ENCODE measurements at places on chromosomes 1 and 21.

DNA sequence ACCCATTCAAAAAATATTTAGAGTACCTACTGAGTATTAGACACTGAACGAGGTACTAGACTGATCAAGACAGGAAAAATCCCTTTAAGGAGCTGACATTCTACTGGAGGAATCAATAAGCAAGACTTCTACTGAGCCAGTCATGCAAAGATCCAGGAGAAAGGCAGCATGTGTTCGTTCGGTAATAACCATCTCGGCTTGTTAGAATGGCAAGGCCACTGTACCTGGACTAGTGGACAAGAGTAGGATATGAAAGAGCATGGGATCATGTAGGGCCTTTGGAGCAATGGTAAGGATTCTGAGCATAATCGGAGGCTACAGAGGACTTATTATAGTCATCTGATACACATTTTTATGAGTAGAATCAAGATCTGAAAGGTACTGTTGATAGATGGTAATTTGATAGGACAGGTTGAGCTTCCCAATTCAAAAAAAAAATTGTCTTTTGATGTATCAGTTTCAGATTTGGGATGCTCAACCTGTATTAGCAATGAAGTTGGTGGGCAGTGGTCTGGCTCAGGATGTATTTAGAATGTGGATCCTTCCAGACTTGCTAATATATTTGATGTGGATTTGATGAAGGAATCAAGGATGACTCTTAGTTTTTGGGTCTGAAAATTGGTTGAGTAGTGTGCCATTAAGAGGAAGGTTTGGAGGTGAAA lies 2.3 kb downstream of the COX20 start:
- no peak for DNase-seq

GRCh38 chr1:211613108-211613947 lies 34.4 kb upstream of the SLC30A1 start:
- DNase-seq, result no peak

GRCh38 chr1:238458899-238459298 lies 568.2 kb upstream of the ZP4 start:
- DNase-seq, result no peak

GRCh38 chr1:24379733-24380315 lies 33.8 kb downstream of the STPG1 start:
- no peak for DNase-seq

- DNase-seq, result no peak
Observed at GRCh38 chr1:223423641-223424233, 30.5 kb downstream of the CCDC185 start.

GRCh38 chr1:34591751-34592629 lies 162.9 kb upstream of the GJB5 start:
- DNase-seq, result no peak

DNA sequence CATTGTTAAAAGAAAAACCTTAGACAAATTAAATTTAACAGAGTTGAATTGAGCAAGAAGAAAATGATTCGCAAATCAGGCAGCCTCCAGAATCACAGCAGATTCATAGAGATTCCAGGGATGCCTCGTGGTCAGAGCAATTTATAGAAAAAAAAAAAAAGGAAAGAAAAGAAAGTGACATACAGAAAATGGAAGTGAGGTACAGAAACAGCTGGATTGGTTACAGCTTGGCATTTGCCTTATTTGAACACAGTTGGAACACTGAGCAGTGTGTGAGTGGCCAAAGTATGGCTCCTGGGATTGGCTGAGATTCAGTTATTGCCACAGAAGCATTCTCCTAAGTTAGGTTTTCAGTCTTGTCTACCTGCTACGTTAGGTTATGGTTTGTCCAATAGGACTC lies 9.1 kb upstream of the C21orf91 start:
- DNase-seq, result no peak

DNA sequence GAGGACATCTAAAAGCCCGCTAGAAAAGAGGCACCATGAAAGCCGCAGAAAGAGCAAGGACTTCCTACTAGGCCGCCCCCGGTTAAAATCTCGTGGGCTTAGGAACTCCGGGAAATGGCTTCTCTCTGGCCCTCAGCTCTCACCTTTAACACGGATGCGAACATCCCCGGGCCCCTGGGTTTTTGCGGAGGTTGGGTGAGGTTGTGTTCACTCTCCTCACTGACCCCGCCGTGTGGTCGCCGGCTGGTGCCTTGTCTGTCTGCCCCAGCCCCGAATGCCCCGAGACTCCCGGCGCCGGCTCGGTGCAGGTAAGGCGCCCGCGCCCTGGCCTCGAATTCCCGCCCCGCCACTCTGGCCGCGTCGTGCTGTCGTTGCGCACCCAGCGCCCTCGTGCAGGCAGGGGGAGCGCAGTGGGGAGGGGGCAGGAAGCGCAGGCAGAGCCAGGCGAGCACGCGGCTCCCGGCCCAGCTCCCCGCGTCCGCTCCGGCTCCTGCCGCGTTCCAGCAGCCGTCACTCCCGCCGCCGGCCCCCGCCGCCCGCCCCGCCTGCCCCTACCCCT lies at the start of gene SHISAL2A:
Gene SHISAL2A, plus strand, starts transcription at position 437 of the 559 bp plus-strand sequence. CDS start 326 bp downstream, outside the sequence.
- DNase-seq, result no peak

DNA sequence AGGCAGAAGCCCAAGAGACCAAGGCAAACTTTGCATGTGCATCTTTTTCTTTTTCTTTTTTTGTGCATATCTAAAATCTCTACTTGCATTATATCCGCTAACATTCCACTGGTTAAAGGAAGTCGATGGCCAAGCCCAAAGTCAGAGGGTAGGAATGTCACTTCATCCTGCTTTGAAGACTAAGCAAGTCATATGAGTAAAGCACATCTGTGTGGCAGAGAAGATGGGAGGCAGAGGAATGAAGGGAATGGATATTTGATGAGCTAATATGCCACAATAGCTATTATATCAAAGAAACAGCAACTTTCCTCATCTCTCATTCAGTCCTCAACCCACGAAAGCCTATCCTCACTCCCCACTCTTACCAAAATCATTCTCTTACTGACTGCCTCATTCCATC lies 59.3 kb downstream of the RNF220 start:
- DNase-seq, result no peak

GRCh38 chr1:47235806-47236205 lies 3.8 kb upstream of the TAL1 start:
- DNase-seq, result no peak

DNA sequence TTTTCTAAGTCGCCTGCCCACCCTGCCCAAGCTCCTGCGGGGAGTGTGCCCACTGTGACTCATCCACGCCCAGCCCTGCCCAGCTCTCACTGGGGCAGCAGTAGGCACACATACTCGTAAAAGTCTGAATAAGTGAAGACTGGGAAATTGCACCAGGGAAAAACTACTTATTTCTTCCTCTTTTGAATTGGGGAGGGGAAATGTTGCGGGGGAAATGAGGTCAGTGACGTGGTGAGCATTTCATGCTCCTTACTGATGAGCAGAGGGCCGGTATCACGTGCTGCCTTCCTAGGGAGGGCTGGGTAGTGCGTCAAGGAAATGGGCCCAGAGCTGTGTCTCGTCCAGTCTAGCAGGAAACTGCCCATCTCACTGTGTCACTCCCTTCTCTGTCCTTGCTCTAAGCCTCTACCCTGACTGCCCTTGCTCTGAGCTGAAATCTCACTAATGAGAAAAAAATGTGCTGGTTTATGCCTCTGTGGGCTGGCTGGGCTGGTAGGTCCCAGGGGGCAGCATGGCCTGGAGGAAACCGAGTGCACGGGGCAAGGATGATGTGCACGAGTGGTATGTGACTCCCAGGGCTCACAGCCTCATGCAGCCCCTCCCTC lies 13.5 kb upstream of the TNFRSF1B start:
- DNase-seq, result no peak

DNA sequence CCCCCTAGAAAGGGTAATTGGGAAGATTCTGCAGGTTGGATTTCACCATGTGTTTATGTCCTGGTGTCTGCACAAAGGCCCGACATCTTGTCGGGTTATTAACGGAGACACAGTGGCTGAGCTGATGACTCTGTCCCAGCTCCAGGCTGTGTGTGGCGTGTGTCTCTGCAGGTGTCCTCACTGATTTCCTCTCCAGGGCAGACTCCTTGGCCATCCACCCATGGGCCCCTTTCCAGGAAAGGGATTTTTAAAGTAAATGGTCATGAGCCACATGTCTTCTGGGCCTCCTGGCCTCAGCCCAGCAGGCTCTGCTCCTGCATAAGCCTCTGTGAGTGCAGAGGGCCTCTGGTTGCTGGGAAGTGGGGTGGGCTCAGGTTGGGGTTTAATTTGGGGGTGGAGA lies 418.7 kb upstream of the VAMP3 start:
- no peak for DNase-seq

GRCh38 chr21:44455524-44456213 lies 359 bp downstream of the LRRC3 start:
- no peak for DNase-seq

DNA sequence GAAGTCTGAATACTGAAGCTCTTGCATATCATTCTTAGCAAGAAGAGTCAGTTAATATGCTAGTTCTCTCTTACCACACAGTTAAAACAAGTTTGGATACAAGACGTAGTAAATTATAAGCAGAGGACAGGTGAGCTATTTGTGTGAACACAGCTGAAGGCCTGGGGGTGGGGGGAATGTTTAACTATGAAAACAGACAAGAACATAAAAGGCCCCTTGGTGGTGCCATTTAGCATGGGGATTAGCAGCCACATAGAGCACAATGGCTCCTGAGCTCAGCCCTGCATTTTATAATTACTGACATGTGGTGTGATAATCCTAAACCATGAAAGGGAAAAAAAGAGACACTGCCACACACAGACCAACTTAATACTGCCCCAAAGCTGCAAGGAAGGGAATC lies 94.8 kb downstream of the TGFBR3 start:
- DNase-seq, result peak; percentile 57

- no peak for DNase-seq
Observed at GRCh38 chr1:6580119-6580592, 362 bp downstream of the ZBTB48 start.

- DNase-seq, result no peak
Observed at GRCh38 chr1:87250336-87250735, 78.3 kb upstream of the LMO4 start.

GRCh38 chr1:223219846-223220610 lies 77.0 kb upstream of the TLR5 start:
- DNase-seq, result no peak

DNA sequence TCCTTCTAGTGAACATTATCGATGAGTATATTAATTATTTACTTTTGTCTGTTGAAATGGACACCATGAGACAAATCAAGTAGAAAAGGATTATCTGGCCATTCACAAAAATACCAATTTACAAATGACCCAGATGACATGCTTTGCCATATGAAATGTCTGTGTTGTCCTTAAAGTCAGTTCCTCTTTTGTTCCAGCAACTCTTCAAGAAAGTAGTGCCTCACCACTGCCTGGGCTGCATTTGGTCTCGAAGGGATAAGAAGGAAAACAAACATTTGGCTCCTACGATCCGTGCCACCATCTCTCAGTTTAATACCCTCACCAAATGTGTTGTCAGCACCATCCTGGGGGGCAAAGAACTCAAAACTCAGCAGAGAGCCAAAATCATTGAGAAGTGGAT lies 79.6 kb downstream of the RGL1 start:
- DNase-seq, result no peak

- DNase-seq, result no peak
Observed at GRCh38 chr1:27491748-27492700, 2.1 kb upstream of the WASF2 start.

- DNase-seq, result no peak
Observed at GRCh38 chr21:41338455-41338854, 21.9 kb downstream of the FAM3B start.

DNA sequence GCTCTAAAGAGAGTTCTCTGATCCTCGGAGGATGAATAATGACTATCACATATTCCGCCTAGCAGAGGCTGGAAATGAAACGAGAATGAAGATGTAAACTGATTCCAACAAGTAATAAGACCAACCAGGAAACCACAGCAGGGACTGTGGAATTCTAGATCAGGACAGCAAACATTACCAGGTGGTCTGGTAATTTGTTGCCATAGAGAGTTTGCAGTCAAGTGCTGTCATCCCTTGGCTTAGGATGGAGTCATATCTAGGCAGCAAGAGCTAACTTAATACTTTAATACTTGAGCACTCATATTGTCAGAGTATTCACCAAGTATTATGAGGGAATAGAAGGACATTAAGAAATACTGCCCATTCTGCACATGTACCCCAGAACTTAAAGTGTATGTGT lies 45.1 kb upstream of the MUTYH start:
- no peak for DNase-seq

GRCh38 chr1:198272492-198272891 lies 115.7 kb downstream of the NEK7 start:
- no peak for DNase-seq

GRCh38 chr1:206909883-206910318 lies 11.8 kb downstream of the FCMR start:
- no peak for DNase-seq

- DNase-seq, result no peak
Observed at GRCh38 chr1:212141404-212141803, 105.9 kb downstream of the DTL start.
